Naive thymus-derived CD4-positive, alpha-beta T cell (primary cell): ENCODE measurements at places on chromosomes 5 and 9. TPM values are rescaled to one million over a fixed set of nuclear protein-coding genes. Genes with fewer than 3 reads are reported as not detected.

GRCh38 chr5:44011518-44011917, 377.7 kb downstream of the FGF10 start:
- H3K27me3 ChIP-seq = no peaks in the 10 kb centered on the region
- H3K36me3 ChIP-seq = no peaks in the 10 kb centered on the region
- H3K4me3 ChIP-seq = no peak overlapping the region
- H3K27ac ChIP-seq = no peak overlapping the region

DNA sequence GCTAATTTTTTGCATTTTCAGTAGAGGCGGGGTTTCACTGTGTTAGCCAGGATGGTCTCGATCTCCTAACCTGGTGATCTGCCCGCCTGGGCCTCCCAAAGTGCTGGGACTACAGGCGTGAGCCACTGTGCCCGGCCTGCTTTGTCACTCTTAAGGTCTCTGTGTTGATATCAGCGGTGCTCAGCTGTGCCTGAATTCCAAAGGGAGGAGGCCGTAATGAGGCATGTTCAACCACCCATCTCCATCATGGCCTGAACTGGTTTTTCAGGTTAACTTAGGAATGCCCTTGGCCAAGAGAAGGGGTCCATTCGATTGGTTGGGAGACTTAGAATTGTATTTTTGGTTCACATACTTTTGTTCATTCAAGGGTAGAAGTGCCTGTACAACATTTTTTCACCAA, 22.0 kb downstream of the HSD17B3 start:
- no peaks in the 10 kb centered on the region for H3K4me1 ChIP-seq
- no peak for DNase-seq
- H3K4me3 ChIP-seq = no peak overlapping the region
- H3K27ac ChIP-seq = no peak overlapping the region

GRCh38 chr9:6566409-6567139, 79.0 kb downstream of the GLDC start:
- H3K36me3 ChIP-seq = no peaks in the 10 kb centered on the region
- no peaks in the 10 kb centered on the region for H3K4me1 ChIP-seq
- DNase-seq = no peak
- H3K27me3 ChIP-seq = no peaks in the 10 kb centered on the region
- no peak overlapping the region for H3K4me3 ChIP-seq
- H3K27ac ChIP-seq = no peak overlapping the region

DNA sequence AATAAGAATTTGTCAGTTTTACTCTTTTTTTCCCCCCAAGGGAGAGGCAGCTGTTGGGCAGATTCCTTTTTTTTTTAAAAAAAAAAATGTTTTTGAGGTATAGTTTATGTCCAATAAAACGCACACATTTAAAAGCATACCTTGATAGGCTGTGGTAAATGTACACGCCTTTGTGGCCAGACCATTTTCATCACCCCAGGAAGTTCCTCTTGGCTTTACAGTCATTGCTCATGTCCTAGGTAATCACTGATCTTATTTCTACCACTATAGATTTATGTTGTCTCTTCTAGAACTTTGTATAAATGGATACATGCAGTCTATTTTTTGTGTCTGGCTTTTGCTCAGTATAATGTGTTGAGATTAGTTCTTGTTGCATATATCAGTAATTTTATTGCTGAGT, 9.8 kb downstream of the SUB1 start:
- peaks cover 27% of the 10 kb centered on the region for H3K4me1 ChIP-seq
- H3K36me3 ChIP-seq = peaks cover 65% of the 10 kb centered on the region
- no peak overlapping the region for H3K4me3 ChIP-seq

GRCh38 chr9:106758911-106759310, 104.1 kb upstream of the ZNF462 start:
- no peaks in the 10 kb centered on the region for H3K4me1 ChIP-seq
- no peak for DNase-seq

- no peak for DNase-seq
- H3K27me3 ChIP-seq = no peaks in the 10 kb centered on the region
- H3K4me1 ChIP-seq = no peaks in the 10 kb centered on the region
- H3K36me3 ChIP-seq = no peaks in the 10 kb centered on the region
- H3K27ac ChIP-seq = no peak overlapping the region
- no peak overlapping the region for H3K4me3 ChIP-seq
Measured at GRCh38 chr5:142663246-142663645, 22.6 kb downstream of the FGF1 start.

DNA sequence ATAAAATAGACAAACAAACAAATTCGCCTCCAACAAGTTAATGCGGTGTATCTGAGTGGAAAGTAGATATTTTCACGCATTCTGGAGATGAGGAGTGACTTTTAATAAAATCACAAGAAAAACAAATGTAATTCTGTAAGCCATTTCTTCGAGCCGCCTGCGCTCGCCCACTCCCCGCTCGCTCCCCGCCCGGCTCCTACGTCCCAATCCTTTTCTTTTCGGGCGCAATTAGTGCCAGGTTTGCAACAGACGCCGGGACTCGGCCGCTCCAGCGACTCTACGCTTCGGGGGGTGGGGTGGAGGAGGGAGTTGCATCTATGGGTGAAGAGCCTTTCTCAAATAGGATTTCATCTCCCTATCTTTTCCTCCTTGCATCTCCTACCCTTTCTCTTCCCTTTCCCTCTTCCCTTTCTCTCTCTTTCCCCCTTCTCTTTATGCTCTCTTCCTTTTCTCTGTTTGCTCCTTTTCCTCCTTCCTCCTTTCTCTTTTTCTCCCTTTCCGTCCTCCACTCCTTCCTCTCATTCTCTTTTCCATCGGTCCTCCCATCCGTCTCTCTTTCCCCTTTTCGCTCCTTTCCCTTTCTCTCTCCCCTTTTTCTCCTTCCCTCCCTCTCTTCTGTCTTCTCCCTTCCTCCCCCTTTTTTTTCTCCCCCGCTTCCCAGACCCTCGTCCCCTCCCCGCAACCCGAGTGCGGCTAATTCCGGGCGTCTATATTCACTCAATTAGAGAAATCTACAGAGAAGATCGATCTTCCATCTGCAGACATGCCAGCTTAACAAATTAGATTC, 6.1 kb upstream of the OTP start:
- peaks cover 50% of the 10 kb centered on the region for H3K27me3 ChIP-seq
- no peak overlapping the region for H3K4me3 ChIP-seq
- no peak overlapping the region for H3K27ac ChIP-seq

DNA sequence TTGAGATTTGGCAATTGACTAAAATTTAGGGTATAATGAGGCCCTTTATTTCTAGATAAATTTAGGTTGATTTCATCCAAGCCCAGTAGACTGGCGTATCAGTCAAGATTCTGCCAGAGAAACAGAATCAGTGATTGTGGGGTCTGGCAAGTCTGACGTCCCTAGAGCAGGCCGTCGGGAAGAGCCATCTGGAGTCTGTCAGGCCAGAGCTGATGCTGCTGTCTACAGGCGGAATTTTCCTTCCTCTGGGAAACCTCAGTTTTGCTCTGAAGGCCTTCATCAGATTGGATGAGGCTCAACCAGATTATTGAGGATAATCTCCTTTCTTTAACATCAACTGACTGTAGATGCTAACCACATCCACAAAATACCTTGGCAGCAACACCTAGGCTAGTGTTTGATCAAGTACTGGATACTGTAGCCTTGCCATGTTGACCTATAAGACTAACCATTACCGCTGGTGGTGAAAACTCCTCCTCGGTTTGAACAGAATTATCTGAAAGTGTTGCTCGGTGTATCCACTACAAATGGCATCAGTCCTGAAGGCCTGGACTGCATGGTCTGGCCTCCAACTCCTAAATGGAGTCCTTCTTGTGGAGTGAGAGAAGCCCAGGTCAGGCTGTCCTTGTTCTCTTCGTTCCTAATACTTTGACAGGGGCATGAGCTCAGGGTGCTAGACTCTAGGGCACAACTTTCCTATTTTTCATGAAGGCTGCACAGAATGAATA, 83.2 kb upstream of the ANKH start:
- no peak overlapping the region for H3K27ac ChIP-seq
- no peak overlapping the region for H3K4me3 ChIP-seq
- no peaks in the 10 kb centered on the region for H3K36me3 ChIP-seq
- H3K27me3 ChIP-seq = no peaks in the 10 kb centered on the region
- DNase-seq = no peak

DNA sequence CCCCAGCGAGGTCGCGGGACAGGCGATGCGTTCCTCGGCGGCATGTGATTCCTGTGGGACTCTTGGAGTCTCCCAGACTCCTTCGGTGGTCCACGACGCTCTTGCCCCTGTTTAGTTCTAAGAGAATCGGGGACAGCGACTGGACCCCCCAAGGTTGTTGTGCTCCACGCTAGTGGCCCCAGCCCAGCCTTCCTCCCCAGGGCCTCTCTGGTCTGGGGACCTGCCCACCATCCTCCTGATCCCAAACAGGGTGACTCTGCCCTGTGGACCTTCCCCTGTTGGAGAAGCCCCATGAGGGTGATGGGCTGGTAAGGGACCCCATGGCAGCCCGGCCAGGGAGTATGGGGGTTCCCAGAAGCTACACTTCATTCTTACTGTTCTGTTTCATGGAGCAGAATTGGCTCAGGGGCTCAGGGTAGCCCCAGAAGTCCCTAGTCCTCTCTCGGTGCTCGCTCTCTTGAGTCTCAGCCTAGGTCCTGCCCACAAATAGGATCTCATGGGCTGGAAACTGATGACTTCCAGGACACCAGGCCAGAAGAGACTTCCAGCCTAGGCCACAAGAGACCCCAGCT, 880 bp downstream of the CARD19 start:
- no peaks in the 10 kb centered on the region for H3K36me3 ChIP-seq
- H3K4me3 ChIP-seq = peak overlapping the region; percentile 71
- peak overlapping the region; percentile 93 for H3K27ac ChIP-seq
- peaks cover 41% of the 10 kb centered on the region for H3K4me1 ChIP-seq

DNA sequence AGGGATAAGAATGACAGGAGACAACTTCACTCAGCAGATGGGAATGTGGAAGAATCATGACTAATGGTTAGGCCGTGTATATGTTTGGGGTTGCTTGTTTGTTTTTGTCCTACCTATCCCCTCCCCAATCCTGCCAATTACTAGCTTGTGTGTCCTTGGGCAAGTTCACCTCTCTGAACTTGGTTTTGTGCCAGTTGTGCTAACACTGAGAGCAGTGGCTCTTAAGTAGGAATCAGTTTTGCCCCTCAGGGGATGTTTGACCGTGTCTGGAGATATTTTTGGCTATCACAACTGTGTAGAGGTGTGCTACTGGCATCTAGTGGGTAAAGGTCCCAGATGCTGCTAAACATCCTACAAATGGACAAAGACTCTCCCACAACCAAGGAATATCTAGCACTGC, 287.0 kb downstream of the DMRT2 start:
- H3K36me3 ChIP-seq = no peaks in the 10 kb centered on the region
- no peak for DNase-seq
- H3K4me1 ChIP-seq = no peaks in the 10 kb centered on the region
- H3K27ac ChIP-seq = no peak overlapping the region

GRCh38 chr5:14231890-14232289, 88.7 kb downstream of the TRIO start:
- no peaks in the 10 kb centered on the region for H3K36me3 ChIP-seq
- H3K27ac ChIP-seq = no peak overlapping the region
- no peaks in the 10 kb centered on the region for H3K4me1 ChIP-seq
- no peaks in the 10 kb centered on the region for H3K27me3 ChIP-seq
- H3K4me3 ChIP-seq = no peak overlapping the region
- no peak for DNase-seq

DNA sequence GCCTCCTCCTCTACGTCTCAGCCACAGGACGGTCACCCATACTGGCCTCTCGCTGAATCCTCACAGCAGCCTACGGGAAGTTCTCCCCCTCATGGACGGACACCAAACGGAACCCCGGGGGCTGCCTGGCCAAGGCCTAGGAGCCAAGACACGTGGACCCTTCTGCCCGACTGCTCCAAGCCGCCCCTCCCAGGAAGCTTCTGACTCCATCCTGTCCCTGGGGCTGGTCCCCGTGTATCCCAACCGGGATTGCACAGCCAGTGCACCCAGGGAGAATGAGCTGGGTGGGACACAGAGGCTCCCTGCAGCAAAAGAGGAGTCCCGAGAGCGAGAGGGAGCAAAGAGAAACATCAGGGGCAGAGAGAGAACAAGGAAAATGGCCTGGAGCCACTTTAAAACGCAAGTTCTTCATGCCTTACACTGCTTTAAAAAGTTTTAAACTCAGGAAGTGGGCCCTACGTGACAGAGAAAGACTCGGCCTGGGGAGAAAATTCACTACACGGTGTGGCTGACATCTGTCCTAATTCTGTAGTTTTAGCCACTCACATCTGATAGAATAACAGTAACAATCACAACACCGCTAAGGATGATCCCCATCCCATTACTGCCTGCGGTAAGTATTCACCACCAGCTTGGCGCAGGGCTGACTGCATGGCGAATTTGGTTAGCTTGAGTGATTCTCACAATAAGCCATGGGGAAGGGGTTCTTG, 3.0 kb downstream of the FAM78A start:
- peak overlapping the region; percentile 96 for H3K27ac ChIP-seq
- H3K4me1 ChIP-seq = peaks cover 37% of the 10 kb centered on the region
- H3K4me3 ChIP-seq = peak overlapping the region; percentile 95
- H3K27me3 ChIP-seq = no peaks in the 10 kb centered on the region

- no peak overlapping the region for H3K27ac ChIP-seq
- H3K4me3 ChIP-seq = no peak overlapping the region
- H3K4me1 ChIP-seq = no peaks in the 10 kb centered on the region
- H3K36me3 ChIP-seq = no peaks in the 10 kb centered on the region
Measured at GRCh38 chr5:94473936-94474335, 144.5 kb downstream of the KIAA0825 start.

DNA sequence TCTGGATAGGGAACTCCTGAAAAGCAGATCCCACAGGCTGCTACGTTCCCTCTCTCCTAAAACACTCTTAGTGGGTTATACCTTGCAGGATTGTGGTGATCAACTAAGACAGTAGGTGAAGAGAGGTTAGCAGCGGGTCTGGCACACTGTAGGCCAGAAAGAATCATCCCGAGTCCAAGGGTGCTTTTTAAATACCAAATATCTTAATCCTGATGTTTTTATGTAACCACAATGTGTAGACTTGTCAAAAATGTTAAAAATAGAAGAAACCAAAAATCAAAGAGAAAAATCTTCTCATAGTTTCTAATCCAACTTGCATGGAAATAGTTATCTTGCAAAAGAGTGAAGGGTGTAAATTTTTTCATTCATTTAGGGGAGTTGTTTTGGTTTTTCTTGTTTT, 52.3 kb upstream of the IFNK start:
- H3K4me1 ChIP-seq = no peaks in the 10 kb centered on the region
- H3K36me3 ChIP-seq = no peaks in the 10 kb centered on the region
- DNase-seq = no peak
- H3K27ac ChIP-seq = no peak overlapping the region
- H3K27me3 ChIP-seq = no peaks in the 10 kb centered on the region
- H3K4me3 ChIP-seq = no peak overlapping the region

DNA sequence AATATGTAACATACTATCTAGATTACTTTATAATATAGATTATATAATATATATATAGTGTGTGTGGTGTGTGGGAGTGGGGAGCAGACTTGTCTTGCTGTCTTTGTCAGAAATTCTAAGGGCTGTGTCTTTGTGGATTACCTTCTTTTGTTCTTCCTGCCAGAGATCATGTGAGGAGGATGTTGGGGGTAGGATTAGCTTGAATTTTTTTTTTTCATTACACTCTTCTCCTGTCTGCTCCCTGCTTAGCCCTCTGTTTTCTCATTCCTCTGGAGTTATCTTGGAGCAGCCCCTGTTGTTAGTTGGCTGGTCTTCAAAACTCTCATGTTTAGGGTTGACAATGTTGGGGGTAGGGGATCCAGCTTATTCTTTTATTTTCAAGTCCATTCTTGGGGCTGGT, 21.0 kb upstream of the C9orf40 start:
- H3K27me3 ChIP-seq = no peaks in the 10 kb centered on the region
- no peaks in the 10 kb centered on the region for H3K4me1 ChIP-seq
- H3K27ac ChIP-seq = no peak overlapping the region
- H3K4me3 ChIP-seq = no peak overlapping the region
- no peak for DNase-seq

Gene SLC6A7
- polyA plus RNA-seq = not detected

Gene RORB
- not detected for polyA plus RNA-seq

Gene MYOZ3
- 0.15 TPM for polyA plus RNA-seq

Gene SLC46A2
- 0.12 TPM for polyA plus RNA-seq

Gene SLC34A3
- not detected for polyA plus RNA-seq

Gene OR1J2
- not detected for polyA plus RNA-seq

Gene FOXD4L4
- polyA plus RNA-seq = not detected

Gene HDAC3
- 102 TPM for polyA plus RNA-seq

Gene IL13
- polyA plus RNA-seq = not detected

Gene CFAP90
- polyA plus RNA-seq = 0.07 TPM
